ENCODE measurements at places on chromosomes 2 and 18.

GRCh38 chr2:37244017-37244416, 12.6 kb downstream of the NDUFAF7 start:
- DNase-seq: no peak

GRCh38 chr2:8513601-8514273, 168.1 kb upstream of the ID2 start:
- DNase-seq: no peak

DNA sequence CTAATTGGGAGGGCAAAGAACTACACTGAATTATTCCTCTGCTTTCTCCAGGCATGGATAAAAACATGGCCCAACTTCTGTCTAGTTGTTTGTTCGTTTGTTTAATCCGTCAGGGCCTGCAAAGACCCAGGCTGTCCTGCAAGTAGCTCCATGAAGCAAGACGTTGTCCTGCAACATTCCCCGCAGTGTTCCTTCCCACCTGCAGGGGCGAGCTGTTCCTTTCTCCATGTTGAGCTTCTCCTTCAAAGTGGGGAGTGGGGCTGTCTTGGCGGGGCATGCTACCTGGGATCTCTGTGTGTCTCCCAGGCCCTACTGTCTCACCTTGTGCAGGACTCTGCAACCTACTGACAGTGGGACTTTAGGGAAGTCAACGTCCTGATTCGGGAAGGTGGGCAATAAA, 264.0 kb upstream of the SMIM21 start:
- peak; percentile 15 for DNase-seq

GRCh38 chr2:134276381-134277172, 22.7 kb downstream of the MGAT5 start:
- no peak for DNase-seq

- no peak for DNase-seq
These were observed 103.8 kb downstream of the ASAP2 start for GRCh38 chr2:9310377-9310776.

All from ELF-1 (cell line).